ENCODE measurements at places on chromosomes 1 and 21.
A peak's percentile ranks its signal among the peaks of the same experiment; 100 is the strongest.

DNA sequence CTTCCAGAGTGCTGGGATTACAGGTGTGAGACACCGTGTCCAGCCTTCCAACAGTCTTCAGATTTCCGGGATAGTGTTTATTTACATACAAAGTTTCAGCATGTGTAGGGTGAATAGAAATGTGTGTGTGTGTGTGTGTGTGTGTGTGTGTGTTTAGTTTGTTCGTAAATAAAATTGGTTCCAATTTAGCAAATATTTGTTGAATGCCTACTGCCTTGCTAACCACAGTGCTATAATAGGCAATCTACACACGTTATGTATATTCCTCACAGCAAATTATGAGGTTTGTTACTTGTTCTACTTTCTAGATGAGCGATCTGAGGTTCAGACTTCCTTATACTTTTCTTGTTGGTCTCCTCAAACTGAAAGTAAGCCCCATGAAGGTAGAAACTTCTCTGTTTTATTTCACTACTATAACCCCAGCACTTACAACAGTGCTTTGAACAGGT lies 32.8 kb upstream of the EPS15 start:
- no peak for DNase-seq

GRCh38 chr1:31671561-31672201 lies 27.0 kb upstream of the PEF1 start:
- no peak for DNase-seq

- DNase-seq, result no peak
These were observed 6.3 kb downstream of the SLAMF1 start for GRCh38 chr1:160640359-160641123.

- DNase-seq, result no peak
These were observed 348.2 kb upstream of the DUSP10 start for GRCh38 chr1:222090103-222090502.

DNA sequence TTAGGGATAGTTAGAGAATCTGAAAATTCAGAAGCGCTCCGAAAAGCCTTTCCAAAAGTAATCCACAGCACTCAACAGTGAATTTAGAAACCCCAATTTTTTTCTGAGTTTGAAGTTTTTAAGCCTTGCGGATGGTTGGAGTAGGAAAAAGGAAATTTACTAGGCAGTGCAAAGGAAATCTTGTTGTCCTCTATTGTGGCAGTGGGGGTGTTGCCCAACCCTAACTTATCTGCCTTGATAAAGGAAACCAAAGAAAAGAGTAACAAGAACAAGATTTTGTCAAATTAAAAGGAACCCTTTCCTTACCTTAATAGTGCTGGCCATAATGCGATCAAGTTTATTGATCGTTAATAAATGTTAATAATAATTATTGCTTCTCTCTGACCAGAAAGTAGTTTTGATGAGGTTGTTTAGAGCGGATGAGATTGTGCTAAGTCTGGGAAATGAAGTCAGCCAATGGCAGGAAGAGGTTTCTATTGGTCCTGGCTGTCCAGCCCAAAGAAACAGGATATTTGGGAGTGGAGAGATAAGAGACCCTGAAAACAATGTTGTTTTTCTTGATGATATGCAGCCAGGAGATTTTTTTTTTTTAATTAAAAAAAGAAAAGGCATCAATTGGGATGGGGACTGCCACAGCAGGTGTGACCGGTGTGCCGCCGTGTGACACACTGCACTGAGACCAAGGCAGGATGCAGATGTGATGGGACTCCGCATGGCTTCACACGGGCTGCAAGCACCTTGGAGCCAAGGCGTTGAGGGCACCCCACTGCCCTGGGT lies at the start of gene ERG:
TSS of gene ERG (minus strand) at position 421 of the 777 bp plus-strand sequence. CDS start at position 324, 97 bp downstream.
- DNase-seq, result no peak

DNA sequence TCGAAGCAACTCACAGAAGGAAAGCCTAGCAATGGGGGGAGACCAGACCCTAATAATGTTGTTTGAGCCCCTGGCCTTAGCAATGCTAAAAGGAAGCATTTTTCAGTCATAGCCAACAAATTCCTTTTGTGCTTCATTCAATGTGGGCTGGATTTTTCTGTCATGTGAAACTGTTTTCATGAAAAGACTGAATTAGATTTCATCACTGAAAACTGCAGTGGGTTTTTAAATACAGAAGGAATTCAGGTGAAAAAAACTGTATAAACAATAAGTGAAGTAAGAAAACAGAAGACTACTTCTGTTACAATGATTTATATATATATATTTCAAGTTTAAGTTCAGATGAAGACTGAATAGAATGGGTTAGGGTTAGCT lies 204.8 kb downstream of the SMYD3 start:
- no peak for DNase-seq

GRCh38 chr1:226609836-226610455 lies 61.4 kb downstream of the STUM start:
- no peak for DNase-seq

DNA sequence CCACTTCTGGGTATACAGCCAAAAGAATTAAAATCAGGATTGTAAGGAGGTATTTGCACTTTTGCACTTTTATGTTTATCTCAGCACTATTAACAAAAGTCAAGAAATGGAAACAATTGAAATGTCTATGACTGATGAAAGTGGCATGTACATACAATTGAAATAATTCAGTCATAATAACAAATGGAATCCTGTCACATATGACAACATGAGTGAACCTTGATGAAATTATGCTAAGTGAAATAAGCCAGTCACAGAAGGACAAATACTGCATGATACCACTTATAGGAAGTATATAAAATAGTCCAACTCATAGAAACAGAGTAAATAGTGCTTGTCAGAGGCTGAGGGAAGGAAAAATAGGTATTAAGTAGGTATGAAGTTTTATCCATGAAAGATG lies 3.4 kb upstream of the SPTA1 start:
- no peak for DNase-seq

- DNase-seq, result no peak
These were observed 9.6 kb downstream of the C1orf105 start for GRCh38 chr1:172430128-172430454.

DNA sequence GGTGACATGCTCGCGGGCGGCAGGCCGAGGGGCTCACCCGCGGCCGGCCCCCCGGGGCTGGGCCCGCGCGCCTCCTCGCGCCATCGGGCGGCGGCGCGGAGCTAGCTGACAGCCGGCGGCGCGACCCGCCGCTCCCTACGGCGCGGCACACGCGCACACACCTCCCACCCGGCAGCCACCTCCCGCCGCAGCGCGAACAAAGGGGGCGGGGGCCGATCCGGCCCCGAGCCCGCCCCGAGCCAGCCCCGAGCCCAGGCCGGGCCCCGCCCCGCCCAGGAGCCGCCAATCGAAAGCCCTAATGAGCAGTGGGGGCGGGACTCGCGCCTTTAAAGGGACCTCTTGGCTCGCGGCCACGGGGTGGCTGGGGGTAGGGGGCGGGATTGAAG lies at the start of gene KIF21B:
TSS of gene KIF21B (minus strand) at position 198 of the 386 bp plus-strand sequence. CDS start 331 bp downstream, outside the sequence.
- DNase-seq, result peak; percentile 96

DNA sequence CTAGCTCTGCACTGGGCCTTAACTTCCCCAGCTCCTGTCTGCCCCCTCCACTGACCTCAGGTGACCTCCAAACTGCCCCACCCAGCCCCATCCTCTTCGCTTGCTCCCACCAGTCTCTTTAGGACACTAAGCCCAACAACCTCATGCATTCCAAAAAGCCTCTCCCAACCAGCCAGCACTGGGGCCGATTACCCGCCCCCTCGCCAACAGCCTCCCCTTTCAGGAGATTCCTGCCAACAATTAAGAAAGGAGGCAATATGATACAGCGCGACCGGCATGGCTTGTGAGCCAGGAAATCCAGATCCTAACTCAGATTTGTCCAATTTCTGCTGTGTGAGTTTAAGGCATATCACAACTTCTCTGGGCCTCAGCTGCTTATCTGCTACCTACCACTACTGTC lies 14.7 kb downstream of the KANK4 start:
- DNase-seq, result no peak

- peak; percentile 72 for DNase-seq
These were observed 42.6 kb upstream of the SRSF10 start for GRCh38 chr1:24022581-24023361.

DNA sequence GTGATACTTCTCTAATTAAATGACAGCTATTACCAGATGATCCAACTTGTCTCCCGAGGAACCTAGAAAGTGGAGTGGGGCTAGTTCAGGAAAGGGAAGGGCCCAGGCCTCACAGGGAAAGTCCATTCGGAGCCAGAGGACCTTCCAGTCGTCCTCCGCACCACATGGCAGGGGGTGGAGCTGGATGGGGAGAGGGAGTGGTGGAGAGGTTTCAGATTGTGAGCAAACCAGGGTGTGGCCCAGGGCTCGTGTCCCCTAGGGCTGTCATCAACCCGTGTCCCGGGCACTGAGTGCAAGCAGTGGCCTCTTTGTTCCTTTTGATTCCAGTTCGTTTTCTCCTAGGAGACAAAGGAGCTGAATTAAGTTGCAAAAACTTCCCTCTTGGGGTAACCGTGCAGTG lies 114.9 kb downstream of the HUNK start:
- no peak for DNase-seq

- no peak for DNase-seq
These were observed 36.6 kb downstream of the RIMS3 start for GRCh38 chr1:40628903-40629292.

- DNase-seq, result no peak
These were observed 543.5 kb downstream of the LMO4 start for GRCh38 chr1:87872189-87872588.

DNA sequence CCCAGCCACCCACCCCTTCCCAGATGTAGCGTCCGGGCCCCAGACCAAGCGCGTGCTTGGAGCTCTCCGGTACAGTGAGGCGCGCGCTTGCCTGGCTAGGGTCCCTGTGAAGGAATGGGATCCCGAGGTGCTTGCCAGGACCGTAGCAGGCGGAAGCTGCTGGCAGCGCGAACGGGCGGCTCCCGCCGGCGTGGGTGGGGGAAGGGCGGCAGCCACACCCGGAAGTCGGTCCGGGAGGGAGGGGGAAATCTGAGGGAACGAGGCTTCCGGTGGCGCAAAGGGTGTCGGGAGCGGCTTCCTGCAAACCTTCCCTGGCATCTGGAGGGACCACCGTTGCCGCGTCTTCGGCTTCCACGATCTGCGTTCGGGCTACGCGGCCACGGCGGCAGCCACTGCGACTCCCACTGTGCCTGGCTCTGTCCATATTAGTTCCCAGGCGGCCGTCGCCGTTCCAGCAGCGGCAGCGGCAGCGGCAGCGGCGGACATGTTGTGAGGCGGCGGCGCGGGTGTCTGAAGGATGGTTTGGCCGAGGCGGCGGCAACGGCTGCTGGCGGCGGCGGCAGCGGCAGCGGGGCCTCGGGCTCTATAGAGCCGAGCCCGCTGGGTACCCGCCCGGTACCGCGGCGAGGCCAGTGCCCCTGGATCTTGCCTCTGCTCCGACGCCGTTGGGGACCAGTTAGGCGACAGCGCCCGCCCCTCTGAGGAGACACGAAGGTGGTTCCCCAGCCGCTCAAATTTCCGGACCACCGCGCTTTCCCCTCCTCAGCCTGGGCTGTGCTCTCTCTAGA lies at the start of gene DR1:
TSS of gene DR1 (plus strand) at position 275 of the 788 bp plus-strand sequence. CDS start 739 bp downstream, outside the sequence.
- peak; percentile 96 for DNase-seq

- peak; percentile 87 for DNase-seq
These were observed 12.1 kb downstream of the EPHA10 start for GRCh38 chr1:37752583-37753471.

- DNase-seq, result no peak
These were observed 448.3 kb downstream of the MATN1 start for GRCh38 chr1:30274976-30275621.

GRCh38 chr1:45299981-45300668 lies 26.6 kb upstream of the HPDL start:
- peak; percentile 74 for DNase-seq

- no peak for DNase-seq
These were observed 270.6 kb upstream of the VAMP3 start for GRCh38 chr1:7500381-7501083.

DNA sequence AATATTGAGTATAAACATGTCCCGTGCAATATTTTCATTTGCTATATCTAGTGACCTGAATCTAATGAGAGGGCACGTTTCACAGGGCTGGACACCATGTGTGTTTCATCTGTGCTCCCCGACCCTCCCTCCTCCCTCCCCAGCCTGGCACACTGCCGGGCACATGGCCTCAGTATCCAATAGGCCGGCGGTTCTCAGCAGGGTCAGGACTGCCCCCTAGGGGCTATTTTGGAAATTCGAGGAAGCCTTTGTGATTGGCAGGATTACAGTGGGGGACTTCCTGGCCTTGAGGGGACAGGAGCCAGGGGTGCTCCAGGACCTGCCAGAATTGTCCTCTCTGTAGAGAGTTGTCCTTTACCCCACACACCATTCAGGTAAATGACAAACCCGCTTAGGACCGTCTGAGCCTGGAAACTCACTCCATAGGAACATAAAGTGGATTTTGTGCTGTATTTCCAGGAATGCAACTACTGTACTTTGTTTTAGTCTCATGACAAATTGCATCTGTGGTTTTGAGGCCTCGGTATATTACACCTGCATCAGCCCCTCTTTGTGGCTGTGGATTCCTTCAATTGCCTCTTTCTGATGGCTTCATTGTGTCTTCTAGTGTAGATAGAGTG lies 109.5 kb upstream of the SIM2 start:
- no peak for DNase-seq

DNA sequence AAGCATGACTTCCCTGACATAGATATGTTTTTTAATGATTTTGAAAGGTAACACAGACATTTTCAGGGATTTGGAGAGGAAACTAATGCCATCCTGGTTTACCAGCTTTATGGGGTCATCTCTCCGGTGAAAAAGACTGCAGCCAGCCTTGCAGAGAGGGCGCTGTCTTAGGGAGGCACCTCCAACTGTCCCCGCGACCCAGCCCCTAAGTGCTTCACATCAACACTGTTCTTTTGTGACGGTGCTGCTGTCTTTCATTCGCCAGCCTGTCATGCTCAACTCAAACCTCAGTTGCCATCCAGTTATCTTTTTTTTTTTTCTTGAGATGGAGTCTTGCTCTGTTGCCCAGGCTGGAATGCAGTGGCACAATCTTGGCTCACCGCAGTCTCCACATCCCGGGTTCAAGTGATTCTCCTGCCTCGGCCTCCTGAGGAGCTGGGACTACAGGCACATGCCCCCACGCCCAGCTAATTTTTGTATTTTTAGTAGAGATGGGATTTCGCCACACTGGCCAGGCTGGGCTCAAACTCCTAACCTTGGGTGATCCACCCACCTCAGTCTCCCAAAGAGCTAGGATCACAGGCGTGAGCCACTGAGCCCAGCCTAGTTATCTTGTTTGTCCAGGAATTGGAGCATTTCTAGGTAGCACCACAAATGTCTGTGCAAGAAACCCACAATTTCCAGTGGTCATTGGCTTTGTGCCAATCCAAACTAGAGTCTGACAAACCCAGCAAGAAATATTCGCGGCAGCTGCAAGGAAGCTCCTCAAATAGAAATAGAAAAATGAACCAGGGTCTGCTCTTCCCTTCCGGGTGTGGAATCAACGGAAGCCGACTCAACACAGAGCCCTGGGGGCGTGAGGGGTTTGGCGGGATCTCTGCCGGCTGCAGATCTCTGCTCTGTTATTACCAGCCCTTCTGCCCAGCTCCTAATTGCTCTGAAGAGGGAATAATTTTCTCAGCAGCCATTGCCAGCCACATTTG lies 24.2 kb downstream of the PDE9A start:
- peak; percentile 47 for DNase-seq

Measured in urothelium cell line (cell line).